Ascending aorta (tissue), 2 donors: ENCODE measurements at places on chromosomes 4 and X.
A peak's percentile ranks its signal among the peaks of the same experiment; 100 is the strongest.

DNA sequence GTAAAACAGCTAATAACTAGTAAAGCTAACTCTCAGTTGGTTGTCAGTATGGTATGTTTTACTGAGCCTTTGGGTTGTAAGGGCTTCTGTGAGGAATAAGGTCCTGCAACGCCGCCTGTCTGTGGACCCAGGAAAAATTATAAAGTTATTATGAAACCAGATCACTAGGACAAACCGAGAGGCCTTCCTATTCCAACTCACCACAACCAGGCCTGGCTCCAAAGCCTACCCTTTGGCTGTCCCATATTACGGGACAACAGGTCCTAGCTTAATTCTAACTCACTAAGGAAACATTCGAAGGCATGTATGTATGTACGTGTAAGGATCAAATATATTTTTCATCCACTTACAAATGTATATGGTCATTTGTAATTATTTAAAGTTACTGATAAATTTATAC, 1.4 kb downstream of the ANKRD17 start:
- DNase-seq, result peak; percentile 89

DNA sequence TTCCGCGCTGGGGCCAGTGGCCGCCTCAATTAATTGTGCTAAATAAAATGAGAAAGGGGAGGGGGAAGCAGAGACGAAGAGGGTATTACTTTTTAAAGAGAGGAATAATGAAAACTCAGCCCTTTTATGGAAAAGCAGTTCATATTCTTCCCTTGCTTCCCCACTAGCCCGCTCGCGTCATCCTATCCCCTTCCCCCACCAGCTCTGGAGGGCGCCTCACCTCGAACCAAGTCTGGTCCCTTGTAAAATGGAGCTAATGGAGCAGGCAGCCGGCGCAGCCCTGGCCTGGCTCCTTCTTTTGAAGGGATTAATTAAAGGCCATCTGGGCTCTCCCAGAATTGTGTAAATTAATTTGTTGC, 511 bp upstream of the NKX6-1 start:
- no peak for DNase-seq

GRCh38 chr4:116101321-116101720, 984.1 kb downstream of the TRAM1L1 start:
- DNase-seq, result no peak

- no peak for DNase-seq
Observed at GRCh38 chr4:38273407-38273806, 313.2 kb downstream of the PTTG2 start.

DNA sequence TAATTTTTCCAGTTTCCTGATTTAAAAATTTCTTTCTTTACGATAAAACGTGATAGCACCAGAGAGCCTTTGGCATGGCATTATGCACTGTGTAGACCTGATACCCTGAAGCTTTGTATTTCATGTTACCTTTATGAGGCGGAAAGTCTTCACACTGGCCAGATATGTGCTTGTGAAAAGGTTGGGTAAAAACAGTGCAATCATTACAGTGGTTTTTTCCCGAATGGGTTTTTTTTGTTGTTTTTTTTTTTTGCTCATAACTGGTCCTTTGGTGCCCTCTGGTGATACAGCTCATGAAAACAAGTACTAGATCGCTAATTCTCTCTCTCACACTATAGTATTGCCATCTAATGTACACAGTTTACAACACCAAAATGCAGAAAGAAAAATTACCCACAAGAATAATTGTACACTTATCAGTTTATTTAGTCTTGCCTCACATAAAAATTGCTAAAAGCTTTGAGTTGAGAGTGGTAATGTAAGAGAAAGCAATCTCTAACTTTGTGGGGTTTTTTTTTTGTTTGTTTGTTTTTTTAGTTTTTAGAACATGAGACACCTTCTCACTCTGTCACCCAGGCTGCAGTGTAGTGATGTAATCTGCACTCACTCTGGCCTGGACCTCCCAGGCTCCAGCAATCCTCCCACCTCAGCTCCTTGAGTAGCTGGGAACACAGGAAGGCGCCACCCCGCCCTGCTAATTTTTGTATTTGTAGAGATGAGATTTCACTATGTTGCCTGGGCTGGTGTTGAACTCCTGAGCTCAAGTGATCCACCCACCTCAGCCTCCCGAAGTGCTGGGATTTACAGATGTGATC, 21.3 kb downstream of the SPCS3 start:
- DNase-seq, result no peak

DNA sequence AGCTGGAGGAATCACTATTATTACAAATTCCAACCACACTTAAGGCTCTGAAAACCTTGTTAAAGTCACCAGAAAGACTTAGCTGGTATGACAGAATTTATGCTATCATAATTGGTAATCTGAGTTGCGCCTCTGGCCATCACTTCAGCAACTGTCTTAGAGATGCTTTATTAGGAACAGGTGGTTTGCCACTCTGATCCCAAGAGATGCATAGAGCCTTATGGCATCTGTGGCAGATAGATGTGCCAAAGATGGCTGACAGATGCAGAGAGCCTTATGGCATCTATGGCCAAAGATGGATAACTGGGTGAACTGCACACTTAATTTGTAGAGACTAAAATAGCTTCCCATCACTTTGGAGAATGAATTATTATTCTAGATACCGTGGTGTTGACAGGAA, 32.3 kb upstream of the PLAC8 start:
- no peak for DNase-seq

DNA sequence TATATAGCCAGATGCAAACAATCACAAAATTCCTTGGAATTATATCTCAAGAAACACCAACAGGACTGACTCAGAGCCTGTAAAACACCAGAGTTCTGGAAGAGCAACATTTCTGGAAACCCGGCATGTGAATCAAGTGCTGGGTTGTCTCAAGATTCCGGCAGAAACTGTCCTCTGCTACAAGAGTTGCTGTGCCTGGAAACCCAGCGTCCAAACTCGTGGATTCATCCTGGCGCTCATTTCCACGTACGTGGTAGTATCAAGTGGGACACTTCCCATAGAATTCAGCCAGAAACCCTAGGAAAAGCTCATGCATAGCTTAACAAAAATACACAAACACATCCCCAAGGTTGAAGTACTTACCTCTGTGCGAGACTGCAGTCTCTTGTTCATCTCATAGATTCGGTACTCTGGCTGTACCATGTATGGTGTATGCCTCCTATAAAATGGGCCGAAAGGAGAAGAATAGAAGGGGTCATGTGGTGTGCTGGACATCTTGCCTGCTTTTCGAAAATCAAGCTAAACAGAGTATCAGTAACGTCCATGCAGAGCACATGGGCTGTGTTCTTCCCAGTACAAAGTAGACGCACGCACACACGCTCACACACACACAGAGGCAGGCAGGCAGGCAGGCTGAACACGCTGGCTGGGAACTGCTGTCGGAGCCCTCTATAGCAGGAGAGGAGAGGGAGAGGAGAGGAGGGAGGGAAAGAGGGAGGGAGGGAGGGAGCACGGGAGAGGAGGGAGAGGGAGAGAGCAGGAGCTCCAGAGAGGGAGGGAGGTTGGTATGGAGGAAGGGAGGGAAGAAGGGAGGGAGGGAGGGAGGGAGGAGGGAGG, at the start of gene LDB2:
TSS of gene LDB2 (minus strand) at position 655 of the 837 bp plus-strand sequence.
- DNase-seq, result peak; percentile 76

GRCh38 chrX:3176439-3176820, 135.2 kb downstream of the ARSF start:
- no peak for DNase-seq

DNA sequence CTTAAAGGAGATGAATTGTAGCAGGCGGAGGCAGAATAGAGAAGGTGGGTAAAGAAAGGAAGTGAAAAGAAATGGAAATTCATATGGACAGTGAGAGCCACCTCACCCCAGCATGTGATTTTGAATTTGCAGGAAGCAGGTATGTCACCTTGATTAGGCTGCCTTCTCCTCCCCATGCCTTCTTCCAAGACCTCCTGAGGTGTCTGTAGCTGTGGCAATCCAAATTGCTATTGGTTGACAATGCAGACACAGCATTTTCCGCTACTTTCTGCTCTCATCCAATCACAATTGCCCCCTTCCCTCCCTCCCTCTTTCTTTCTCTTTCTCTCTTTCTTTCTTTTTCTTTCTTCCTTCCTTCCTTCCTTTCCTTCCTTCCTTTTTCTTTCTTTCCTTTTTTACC, 38.5 kb downstream of the RAB33B start:
- no peak for DNase-seq

DNA sequence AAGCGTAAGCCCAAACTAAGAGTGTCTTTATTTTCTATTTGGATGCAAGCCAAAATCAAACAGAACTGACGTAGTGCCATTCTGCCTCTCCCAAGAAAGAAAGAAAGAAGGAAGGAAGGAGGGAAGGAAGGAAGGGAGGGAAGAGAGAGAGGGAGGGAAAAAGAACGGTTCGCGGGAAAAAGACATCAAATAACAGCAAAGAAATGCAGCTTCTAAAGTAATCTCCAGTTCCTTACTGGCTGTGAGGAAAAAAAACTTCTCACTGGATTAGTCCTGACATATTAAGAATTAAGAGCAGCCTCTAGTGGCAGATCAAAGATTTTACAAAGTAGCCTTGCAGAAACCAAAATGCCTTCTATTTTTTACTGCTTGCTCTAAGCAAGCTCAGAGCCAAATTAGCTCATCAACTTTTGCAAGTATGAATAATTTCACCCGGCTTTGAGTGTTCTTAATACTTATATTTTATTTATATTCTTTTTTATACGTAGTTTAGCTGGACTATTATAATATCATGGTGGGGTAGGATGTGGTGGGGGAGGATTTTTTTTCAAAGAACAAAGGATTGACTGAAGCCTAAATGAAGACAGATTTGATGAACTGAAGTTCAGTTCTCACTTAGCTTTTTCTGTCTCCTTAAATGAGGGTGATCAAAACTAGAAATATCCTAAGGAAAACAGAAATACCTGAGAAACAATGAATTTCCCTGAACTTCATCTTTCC, 36.6 kb downstream of the PITX2 start:
- no peak for DNase-seq

DNA sequence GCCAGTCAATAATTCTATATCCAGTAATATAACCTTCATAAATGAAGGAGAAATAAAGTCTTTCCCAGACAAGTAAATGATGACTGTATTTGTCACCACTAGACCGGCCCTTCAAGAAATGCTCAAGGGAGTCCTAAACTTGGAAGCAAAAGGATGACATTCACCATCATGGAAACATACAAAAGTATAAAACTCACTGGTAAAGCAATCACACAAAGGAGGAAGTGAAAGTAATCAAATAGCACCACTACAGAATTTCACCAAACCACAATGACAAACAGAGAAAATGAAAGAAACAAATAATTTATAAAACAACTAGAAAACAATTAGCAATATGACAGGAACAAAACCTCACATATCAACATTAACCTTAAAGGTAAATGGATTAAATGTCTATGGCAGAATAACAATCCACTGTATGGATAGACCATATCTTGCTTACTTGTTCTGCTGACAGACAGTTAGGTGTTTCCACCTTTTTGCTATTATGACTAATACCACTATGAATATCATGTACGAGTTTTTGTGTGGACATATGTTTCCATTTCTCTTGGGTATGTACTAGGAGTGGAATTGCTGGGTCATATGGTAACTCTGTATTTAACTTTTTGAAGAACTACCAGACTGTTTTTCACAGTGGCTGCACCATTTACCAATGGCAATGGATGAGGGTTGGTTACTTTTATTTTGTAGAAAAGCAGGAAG, 44.9 kb downstream of the NAT8L start:
- no peak for DNase-seq

DNA sequence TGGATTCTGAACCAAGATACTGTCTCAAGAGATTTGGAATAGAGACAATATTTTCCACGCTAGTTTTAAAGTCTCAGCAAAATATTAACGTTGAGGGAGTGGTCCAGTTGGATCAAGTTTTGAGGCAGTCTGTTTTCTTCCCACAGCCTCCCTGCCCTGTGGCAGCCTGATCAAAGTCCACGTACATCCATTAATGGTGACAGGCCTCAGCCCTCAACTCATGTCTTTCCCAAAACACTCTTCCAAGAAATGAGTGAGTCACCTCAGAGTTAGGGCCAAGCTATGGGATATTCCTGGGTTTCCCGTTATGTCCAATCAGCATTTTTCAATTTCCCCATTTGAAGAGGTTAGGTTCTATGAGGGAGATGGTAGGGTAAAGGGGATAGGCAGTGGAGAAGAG, 28.5 kb downstream of the EGFL6 start:
- DNase-seq, result no peak

DNA sequence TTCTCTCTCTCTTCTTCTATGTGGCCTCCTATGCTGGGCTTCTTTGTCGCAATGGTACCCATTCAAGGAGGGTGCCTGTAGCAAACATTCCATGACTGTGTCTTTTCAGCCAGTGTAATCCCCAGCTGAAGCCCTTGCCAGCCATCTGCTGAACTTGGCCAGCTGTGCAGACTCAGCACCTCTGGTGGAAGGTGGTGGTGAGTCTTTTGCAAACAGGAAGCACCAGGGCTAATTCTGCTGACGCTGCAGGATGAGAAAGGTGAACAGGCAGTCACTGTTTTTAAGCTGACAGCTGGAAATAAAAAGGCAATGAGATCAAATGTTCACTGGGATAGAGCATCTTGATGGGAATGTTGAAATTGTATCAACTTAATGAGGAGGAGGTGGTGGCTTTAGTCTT, 298.7 kb upstream of the CLNK start:
- DNase-seq, result no peak

DNA sequence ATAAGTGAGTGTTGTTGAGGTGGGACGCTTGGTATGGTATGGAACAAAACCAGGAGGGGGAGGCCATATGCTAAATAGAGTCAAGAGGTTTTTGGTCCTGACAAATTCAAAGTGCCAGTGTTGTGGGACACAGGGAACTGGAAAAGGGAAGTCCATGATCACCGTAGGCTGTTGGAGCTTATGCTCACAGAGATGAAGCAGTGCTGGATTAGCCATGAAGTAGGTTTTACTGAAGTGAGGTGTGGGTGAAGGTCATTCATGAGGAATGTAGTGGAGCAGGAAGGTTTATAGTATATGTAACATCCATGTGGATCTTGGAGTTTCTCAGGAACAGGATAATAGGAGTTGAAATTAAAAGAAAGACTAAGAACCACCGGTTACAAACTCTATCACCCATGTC, 256.1 kb upstream of the PITX2 start:
- DNase-seq, result no peak

DNA sequence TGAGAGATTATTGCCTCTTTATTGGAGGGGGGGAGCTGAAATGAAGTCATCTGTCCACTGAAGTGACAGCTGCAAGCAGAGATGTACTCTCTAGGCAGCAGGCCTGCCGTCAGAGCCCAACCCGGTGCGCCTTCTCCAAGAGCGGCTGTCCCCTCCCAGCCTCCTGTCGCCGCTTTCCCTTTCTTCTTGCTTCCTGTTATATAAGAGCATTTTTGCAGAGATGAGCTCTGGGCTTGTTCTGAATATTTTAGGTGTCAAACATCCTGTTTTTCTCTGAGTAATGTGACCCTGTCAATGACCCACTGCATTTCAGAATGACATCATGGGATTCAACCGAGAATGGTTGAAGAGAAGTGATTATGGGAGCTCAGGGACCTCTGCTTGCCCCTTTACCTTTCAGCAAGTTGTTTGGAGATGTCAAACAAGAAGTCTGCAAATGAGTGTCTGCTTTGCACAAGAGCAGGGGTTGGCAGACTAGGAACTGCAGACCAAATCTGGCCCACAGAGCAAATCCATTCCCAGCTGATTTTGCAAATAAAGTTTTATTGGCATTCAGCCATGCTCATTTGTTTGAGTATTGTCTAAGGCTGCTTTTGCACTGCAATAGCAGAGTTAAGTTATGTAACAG, 79.9 kb downstream of the SLC9A6 start:
- no peak for DNase-seq
